ENCODE measurements at places on chromosomes 6 and 20. TPM values are rescaled to one million over a fixed set of nuclear protein-coding genes. Genes with fewer than 3 reads are reported as not detected.

- no peaks in the 10 kb centered on the region for H3K36me3 ChIP-seq
- H3K4me3 ChIP-seq: no peak overlapping the region
- H3K27me3 ChIP-seq: no peaks in the 10 kb centered on the region
These were observed 18.0 kb downstream of the ELOVL2 start for GRCh38 chr6:11025921-11026635.

GRCh38 chr20:11261533-11262000 lies 587.8 kb upstream of the JAG1 start:
- H3K4me3 ChIP-seq: no peak overlapping the region
- no peaks in the 10 kb centered on the region for H3K27me3 ChIP-seq
- H3K27ac ChIP-seq: no peak overlapping the region
- peaks cover 6% of the 10 kb centered on the region for H3K4me1 ChIP-seq

DNA sequence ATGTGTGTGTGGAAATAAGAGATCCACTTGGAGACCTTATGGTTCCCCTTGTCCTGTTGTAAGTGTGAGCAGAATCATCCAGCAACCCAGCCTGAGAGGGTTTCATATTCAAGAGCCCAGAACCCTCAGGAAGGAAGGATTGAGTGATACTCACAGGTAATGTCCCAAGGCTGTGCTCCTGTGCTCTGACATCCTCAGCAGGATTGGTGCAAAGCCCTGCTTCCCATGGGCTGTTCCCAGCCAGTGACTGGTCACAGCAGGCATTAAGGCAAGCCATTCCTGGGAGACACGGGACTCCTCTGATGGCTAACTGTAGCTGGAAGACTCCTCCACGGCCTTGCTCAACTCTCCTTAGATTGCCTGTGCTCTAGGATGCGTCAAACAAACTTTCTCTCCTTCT lies 33.8 kb upstream of the HLA-G start:
- no peak overlapping the region for H3K27ac ChIP-seq
- H3K4me3 ChIP-seq: no peak overlapping the region
- no peaks in the 10 kb centered on the region for H3K4me1 ChIP-seq
- no peak for DNase-seq
- H3K27me3 ChIP-seq: peaks cover 37% of the 10 kb centered on the region

- DNase-seq: no peak
- H3K36me3 ChIP-seq: no peaks in the 10 kb centered on the region
- H3K4me1 ChIP-seq: peaks cover 42% of the 10 kb centered on the region
- peak overlapping the region; percentile 6 for H3K27ac ChIP-seq
- H3K27me3 ChIP-seq: no peaks in the 10 kb centered on the region
These were observed 16.8 kb upstream of the CCN5 start for GRCh38 chr20:44698351-44698750.

DNA sequence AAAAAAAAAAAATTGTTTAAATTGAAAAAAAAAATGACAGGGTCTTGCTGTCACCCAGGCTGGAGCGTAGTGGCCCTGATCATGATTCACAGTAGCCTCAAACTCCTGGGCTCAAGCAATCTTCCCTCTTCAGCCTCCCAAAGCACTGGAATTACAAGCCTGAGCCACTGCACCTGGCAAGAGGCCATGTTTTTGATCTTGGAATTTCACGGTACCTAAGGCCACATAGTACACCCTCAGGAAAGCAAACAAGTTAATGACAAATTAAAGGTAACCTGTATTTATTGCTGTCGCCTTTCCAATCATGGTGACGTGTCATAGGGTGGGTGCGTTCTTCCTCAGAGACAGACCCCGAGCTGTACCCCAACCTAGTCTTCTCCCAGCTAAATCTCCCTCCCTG lies 79.2 kb downstream of the LINC00237 start:
- no peak overlapping the region for H3K4me3 ChIP-seq
- no peaks in the 10 kb centered on the region for H3K27me3 ChIP-seq
- no peak for DNase-seq
- H3K4me1 ChIP-seq: no peaks in the 10 kb centered on the region
- H3K36me3 ChIP-seq: no peaks in the 10 kb centered on the region

- no peaks in the 10 kb centered on the region for H3K4me1 ChIP-seq
- H3K36me3 ChIP-seq: no peaks in the 10 kb centered on the region
- H3K27me3 ChIP-seq: no peaks in the 10 kb centered on the region
- DNase-seq: no peak
- no peak overlapping the region for H3K4me3 ChIP-seq
- H3K27ac ChIP-seq: no peak overlapping the region
These were observed 222.5 kb upstream of the SPTLC3 start for GRCh38 chr20:12786276-12786675.

- no peak overlapping the region for H3K4me3 ChIP-seq
- H3K27ac ChIP-seq: no peak overlapping the region
- peaks cover 19% of the 10 kb centered on the region for H3K4me1 ChIP-seq
These were observed 32.3 kb downstream of the ELOVL2 start for GRCh38 chr6:11011787-11012234.

- no peak overlapping the region for H3K27ac ChIP-seq
- no peak overlapping the region for H3K4me3 ChIP-seq
- DNase-seq: no peak
- peaks cover 4% of the 10 kb centered on the region for H3K4me1 ChIP-seq
These were observed 17.7 kb downstream of the SLC17A5 start for GRCh38 chr6:73636048-73636447.

GRCh38 chr6:129490521-129491255 lies 219.3 kb downstream of the ARHGAP18 start:
- peak overlapping the region; percentile 99 for H3K27ac ChIP-seq

- peaks cover 36% of the 10 kb centered on the region for H3K36me3 ChIP-seq
- H3K27me3 ChIP-seq: no peaks in the 10 kb centered on the region
- peak; percentile 75 for DNase-seq
- H3K4me3 ChIP-seq: no peak overlapping the region
- H3K4me1 ChIP-seq: peaks cover 22% of the 10 kb centered on the region
These were observed 13.8 kb downstream of the SYNGAP1 start for GRCh38 chr6:33433544-33434191.

GRCh38 chr6:150153905-150154492 lies 11.2 kb downstream of the PPP1R14C start:
- no peaks in the 10 kb centered on the region for H3K4me1 ChIP-seq
- no peak for DNase-seq
- H3K27ac ChIP-seq: no peak overlapping the region
- H3K4me3 ChIP-seq: no peak overlapping the region

DNA sequence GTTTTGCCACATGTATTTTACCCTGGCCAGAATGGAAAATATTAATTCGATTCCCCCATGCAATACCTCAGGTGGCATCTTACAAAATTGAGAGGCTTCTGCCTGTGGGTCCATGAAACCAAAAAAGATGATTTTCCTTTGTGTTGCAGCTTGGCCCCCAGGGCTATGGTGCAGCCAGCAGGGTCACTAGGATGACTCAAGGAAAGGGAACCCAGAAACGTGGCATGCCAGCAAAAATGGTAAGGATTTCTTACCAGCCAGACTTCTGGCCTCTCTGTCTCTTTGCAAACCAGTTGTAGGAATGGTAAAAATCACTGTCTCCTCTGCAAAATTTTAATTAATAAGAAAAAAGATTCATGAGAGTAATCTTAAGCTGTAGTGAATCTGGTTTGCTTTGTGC lies 11.6 kb upstream of the TAAR9 start:
- no peak overlapping the region for H3K4me3 ChIP-seq
- peaks cover 26% of the 10 kb centered on the region for H3K27me3 ChIP-seq
- no peak for DNase-seq
- no peak overlapping the region for H3K27ac ChIP-seq
- H3K36me3 ChIP-seq: no peaks in the 10 kb centered on the region

- H3K4me1 ChIP-seq: 0 out of 2 replicates have a peak, but pooled peaks cover 1% of the 10 kb centered on the region
- no peak overlapping the region for H3K27ac ChIP-seq
- no peak overlapping the region for H3K4me3 ChIP-seq
- no peaks in the 10 kb centered on the region for H3K27me3 ChIP-seq
- no peak for DNase-seq
- H3K36me3 ChIP-seq: no peaks in the 10 kb centered on the region
These were observed 70.7 kb upstream of the MLIP start for GRCh38 chr6:54040545-54040944.

- H3K4me1 ChIP-seq: peaks cover 7% of the 10 kb centered on the region
- no peak overlapping the region for H3K4me3 ChIP-seq
- H3K36me3 ChIP-seq: no peaks in the 10 kb centered on the region
- H3K27me3 ChIP-seq: no peaks in the 10 kb centered on the region
- no peak overlapping the region for H3K27ac ChIP-seq
These were observed 35.0 kb upstream of the PNRC1 start for GRCh38 chr6:89045576-89045975.

DNA sequence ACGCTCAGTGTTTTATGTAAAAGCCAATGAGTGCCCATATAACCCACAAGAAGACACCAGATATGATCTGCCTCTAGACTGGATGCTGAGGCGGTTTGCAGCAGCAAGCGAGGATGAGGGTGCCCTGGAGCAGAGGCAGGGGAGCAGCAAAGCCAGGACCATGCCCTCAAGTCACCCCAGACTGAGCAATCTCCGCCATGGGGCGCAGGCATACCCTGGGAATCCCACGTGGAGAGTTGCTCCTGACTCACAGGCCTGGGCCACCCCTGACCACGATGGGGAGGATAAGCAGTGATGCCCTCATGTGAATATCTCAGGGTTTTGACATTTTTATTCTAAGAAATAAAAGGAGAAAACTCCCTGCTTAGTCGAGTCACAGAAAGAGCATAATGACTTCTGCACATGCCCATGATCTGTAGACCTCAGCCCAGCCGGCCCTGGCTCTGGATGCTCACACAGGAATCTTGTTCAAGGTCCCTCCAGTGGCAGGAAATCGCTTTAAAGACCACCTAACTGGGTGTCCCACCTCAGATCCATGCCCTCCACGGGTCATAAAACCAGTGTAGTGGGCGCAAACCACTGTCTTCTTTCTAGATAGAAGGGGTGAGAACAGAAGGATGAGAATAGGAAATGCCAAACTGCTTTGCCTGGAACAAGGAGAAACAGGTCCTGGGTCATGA lies 138.3 kb upstream of the SNX9 start:
- H3K27ac ChIP-seq: no peak overlapping the region
- H3K4me1 ChIP-seq: peaks cover 2% of the 10 kb centered on the region
- H3K36me3 ChIP-seq: no peaks in the 10 kb centered on the region
- DNase-seq: no peak
- peaks cover 19% of the 10 kb centered on the region for H3K27me3 ChIP-seq
- H3K4me3 ChIP-seq: no peak overlapping the region

DNA sequence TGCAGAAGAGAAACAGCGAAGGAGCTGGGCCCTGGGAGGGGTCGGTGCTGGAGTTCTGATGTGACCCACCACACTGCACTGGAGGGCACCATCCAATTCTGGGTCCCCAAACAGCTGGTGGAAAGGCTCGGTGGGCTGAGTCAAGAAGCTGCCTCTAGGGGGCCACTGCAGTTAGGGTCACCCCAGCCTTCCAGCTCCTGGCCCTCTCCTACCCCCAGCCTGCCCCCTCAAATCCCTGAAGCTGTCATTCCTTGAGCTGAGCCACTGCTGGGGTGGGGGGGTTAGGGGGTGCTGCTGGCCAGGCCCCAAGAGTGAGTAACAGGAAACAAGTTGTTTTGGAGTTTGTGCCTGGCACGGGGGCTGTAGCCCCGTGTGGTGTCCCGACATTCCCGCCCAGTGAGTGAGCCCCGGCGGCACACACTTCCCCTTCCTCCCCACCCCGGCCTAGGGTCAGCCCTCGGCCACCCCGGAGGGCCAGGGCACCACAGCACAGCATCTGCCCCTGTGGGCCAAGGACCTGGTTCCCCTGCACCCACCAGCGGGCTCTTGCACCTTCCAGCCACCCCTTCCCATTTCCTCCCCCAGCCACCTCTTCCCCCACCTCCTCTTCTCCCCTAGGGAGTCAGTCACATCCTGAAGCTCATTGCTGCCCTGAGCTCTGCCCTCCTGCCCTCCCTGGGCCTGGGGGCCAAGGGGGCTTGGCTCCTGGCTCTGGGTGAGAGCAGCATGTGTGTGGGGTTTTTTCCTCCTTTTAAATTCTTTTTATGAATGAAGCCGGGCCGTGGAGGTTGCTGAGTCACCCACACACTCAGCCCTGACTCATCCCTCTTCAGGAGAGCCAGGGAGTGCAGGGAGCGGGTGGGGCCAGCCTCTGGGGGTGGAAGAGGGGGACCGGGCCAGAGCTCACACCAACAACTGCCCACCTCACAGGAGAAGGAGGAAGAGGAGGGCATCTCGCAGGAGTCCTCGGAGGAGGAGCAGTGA lies 4.6 kb downstream of the SMIM29 start:
- H3K27ac ChIP-seq: peak overlapping the region; percentile 92
- H3K4me3 ChIP-seq: no peak overlapping the region
- peaks cover 27% of the 10 kb centered on the region for H3K36me3 ChIP-seq

- H3K27ac ChIP-seq: no peak overlapping the region
- no peaks in the 10 kb centered on the region for H3K4me1 ChIP-seq
These were observed 253.4 kb downstream of the EPHA7 start for GRCh38 chr6:93165850-93166430.

- DNase-seq: no peak
- peaks cover 9% of the 10 kb centered on the region for H3K27me3 ChIP-seq
- no peak overlapping the region for H3K27ac ChIP-seq
- H3K4me3 ChIP-seq: no peak overlapping the region
These were observed 110.0 kb upstream of the SSTR4 start for GRCh38 chr20:22924949-22925612.

- DNase-seq: no peak
- H3K4me3 ChIP-seq: peak overlapping the region; percentile 74
- H3K27me3 ChIP-seq: peaks cover 21% of the 10 kb centered on the region
- peak overlapping the region; percentile 85 for H3K27ac ChIP-seq
These were observed 72.7 kb downstream of the SOX4 start for GRCh38 chr6:21666201-21666691.

GRCh38 chr6:110714143-110714542 lies 101.1 kb downstream of the CDK19 start:
- 0 out of 2 replicates have a peak, but pooled peaks cover 2% of the 10 kb centered on the region for H3K36me3 ChIP-seq
- peak; percentile 81 for DNase-seq
- H3K4me1 ChIP-seq: no peaks in the 10 kb centered on the region
- H3K4me3 ChIP-seq: no peak overlapping the region
- peak overlapping the region; percentile 71 for H3K27ac ChIP-seq
- H3K27me3 ChIP-seq: no peaks in the 10 kb centered on the region

- H3K27ac ChIP-seq: no peak overlapping the region
- no peak overlapping the region for H3K4me3 ChIP-seq
- no peaks in the 10 kb centered on the region for H3K36me3 ChIP-seq
- no peaks in the 10 kb centered on the region for H3K4me1 ChIP-seq
These were observed 9.7 kb upstream of the BPIFB1 start for GRCh38 chr20:33273117-33273851.

The CDSN gene
- total RNA-seq: not detected

The OR2H1 gene
- total RNA-seq: not detected

The PREX1 gene
- 0.72 TPM for total RNA-seq

The TRIM15 gene
- total RNA-seq: not detected

The TAGAP gene
- total RNA-seq: not detected

The MLN gene
- not detected for total RNA-seq

Measured in IMR-90 (cell line).